ENCODE measurements at places on chromosomes 3 and 15.
A peak's percentile ranks its signal among the peaks of the same experiment; 100 is the strongest.

- no peak for DNase-seq
Measured at GRCh38 chr15:70853318-70853972, 512 bp downstream of the LARP6 start.

- DNase-seq: no peak
Measured at GRCh38 chr15:100307241-100308212, 34.2 kb downstream of the ADAMTS17 start.

- no peak for DNase-seq
Measured at GRCh38 chr3:114624047-114624445, 330.2 kb downstream of the TIGIT start.

GRCh38 chr3:186653080-186653707, 12.6 kb upstream of the HRG start:
- no peak for DNase-seq

GRCh38 chr3:66038726-66039589, at the start of gene MAGI1:
Gene MAGI1 (minus strand): TSS chr3:66038918. CDS start chr3:66038308, 610 bp downstream.
- no peak for DNase-seq

DNA sequence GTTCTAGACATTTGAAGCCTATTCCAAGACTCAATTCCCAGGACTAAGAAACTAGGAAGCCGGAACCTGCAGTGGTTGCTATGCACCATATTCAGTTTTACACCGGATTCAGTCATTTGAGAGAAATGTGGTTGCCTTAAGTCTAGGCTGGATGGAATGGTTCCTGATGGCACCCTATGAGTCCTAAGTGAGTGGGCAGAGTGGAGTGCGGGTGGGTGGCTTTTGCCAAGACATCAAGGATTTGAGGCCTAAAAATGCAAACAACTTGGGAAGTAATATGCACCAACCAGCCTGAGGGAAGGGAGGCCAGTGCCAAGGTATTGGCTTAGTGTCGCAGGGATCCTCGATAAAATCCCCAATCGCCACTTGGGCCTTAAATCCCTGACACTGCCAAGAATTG, 4.2 kb upstream of the CD276 start:
- no peak for DNase-seq

GRCh38 chr3:65617787-65618186, 420.9 kb downstream of the MAGI1 start:
- DNase-seq: no peak

DNA sequence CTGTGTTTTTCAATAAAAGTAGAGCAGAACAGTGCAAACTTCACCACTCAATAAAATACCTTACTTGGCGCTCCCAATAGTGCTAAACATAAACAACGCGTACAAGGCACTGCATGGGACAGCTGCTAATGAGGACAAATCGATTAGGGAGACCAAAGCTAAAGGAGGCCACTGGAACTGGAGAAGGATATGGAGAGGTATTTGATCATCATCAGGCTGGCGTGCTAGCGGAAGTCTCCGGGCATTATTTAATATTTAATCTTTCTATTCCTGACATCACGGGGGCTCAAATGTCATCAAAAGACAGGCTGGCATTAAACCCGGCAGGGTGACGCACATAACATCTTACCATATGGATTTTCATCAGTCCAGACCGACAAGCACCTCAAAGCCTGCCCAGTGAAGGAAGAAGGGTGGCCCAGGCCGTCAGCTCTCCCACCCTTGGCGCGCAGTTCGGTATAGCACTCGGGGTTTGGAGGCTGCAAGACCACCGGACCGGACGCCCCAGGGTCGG, 604 bp downstream of the CCPG1 start:
- no peak for DNase-seq

- peak; percentile 34 for DNase-seq
Measured at GRCh38 chr15:51681303-51681963, at the start of gene SCG3. Gene SCG3 (plus strand): TSS chr15:51681503. CDS start chr15:51681756, 253 bp downstream.

DNA sequence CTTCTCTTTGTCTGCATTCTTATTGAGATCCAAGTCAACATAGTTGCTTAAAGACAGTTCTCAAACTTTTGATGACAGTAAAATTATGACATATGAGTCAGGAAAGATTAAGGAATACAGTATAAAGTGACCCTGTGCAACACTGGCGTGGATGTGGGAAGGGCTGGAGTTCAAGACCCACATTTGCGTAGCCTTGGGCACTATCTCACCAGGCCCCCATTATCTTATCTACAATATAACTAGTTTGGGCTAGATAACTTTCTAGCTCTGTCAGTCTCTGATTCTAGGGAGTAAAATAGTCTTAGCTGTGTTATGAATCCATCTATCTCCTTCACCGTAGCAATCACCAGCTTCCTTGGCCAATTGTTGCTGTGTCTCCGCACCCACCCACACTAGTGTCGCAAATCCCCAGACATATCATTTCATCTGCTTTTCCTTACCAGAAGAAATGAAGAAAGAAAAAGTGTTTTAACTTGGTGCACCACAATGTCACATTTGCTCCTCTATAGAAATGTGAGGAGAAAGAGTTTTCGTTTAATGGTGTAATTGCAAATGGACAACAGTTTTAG, 14.9 kb upstream of the TM4SF4 start:
- DNase-seq: no peak

DNA sequence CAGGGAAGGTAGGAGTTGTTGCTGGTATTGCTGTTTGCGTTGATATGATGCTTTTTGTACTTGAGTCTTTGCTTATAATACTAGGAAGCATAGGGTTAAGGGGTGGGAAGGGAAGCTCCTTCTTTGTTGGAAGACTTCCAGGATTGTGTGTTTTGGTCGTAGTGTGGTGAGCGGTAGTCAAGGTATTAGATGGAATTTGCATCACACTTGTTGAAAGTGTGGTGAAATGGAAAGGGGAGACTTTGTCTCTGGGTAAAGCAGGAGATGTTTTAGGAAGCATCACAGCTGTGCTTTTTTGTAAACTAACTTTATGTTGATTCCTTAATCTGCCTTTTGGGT, 14.9 kb downstream of the IGSF10 start:
- DNase-seq: no peak

DNA sequence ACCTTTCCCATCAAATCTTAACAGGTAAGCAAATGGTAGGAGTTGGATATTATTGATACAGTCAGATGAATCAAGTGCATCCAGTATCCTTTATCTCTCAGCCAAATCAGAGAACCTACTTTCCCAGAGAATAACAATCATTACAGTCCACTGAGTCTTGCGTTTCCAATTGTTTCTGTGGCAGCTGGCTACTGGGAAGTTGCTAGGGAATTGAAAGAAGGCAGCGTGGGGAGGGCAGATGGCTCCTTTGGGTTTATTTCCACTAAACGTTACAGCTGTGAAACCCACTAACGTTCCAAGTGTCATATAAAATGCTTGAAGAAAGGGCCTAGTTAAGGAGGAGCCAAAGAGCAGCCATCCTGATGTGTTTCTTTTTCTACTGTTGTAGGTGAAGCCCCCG, 78.4 kb downstream of the WDR72 start:
- no peak for DNase-seq

DNA sequence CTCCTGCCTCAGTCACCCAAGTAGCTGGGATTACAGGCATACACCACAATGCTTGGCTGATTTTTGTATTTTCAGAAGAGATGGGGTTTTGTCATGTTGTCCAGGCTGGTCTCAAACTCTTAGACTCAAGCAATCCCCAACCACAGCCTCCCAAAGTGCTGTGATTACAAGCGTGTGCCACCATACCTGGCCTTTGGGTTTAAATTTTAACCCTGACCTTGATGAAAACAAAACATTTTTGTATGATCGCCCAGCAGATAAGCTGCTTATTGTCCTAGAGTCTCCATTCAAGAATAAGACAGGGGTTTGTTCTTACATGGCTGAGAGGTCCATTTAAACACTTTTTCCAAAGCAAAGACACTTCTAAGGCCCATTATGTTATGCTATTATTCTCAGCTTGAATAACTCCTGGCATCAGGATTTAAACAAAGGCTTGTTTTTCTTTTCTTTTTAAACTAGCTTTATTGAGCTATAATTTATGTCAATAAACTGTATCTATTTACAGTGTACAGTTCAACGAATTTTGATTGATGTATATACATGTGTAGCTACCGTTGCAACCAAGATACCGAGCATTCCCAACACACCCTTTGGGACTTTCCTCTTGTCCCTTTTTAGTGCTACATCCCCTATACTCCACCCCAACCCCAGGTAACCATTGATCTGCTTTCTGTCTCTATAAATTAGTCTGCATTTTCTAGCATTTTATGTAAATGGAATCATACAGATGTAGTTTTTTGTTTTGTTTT, 1.4 kb upstream of the MUC13 start:
- no peak for DNase-seq

DNA sequence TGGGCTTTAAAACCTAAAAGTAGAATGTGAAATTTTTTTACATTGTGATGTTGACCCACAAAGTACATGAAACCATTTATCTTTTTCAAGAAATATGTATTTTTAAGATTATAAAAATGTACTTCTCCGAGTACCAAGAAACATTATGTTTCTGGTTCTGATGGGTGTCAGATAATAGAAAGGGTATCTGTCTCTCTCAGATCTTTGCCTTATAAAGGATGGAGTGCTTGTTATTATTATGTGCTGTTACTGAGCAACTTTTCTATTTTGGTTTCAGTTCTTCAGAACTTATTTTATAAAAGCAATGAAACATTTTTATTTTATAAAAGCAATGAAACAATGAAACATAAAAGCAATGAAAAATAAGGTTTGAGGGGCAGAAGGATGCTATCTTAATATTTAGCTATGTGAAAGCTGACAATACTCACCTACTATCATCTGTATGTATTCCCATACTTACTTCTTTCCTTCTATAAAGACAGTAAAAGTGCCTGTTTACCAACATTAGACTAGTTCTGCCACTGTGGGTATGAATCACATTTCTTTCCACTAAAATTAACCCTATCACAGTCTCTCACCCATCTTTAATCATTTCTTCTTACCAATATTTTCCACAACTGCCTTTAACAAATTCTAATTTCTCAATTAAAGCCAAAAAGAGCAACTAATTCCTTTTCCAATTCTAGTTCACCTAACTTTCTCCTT, 540.7 kb upstream of the KCNMB2 start:
- no peak for DNase-seq

GRCh38 chr15:77611767-77612166, 20.9 kb downstream of the LINGO1 start:
- DNase-seq: no peak

DNA sequence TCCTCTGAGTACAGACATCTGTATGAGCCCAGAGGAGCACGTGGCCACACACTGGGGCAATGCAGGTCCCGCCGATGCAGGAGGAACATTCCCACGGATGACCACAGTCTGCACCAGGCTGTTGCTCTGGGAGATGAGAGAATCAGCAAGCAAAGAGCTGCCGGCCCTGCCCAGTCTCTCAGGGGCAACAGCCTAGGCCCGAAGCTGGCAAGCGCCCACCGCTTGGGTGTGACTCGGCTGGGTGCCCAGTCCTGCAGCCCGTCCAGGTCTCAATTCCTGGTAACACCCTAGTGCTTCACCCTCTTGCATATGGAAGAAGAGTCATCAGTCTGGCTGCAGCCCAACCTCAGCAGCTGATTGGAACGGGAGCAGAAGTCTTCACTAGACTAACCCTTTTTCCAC, 153.7 kb upstream of the HES1 start:
- no peak for DNase-seq

DNA sequence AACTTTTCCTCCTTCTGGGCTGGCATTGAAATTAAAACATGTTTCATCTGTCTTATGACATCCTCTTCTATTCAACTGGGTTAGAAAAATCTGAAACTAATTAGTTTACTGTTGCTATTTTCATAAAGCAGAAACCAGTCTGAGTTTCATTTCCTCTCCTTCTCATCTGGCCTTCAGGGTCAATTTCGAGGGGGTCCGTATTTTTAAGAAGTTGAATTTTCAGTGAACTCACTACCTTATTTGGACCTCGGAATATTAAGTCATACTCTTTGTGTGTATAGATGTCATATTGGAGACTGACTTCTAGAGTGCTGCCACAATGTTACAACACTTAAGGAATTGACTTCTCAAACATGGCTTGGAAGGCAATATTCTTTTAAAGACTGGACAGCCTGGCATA, 485.9 kb downstream of the SQOR start:
- no peak for DNase-seq

GRCh38 chr15:72532991-72533601, 59.0 kb downstream of the ARIH1 start:
- DNase-seq: no peak

GRCh38 chr15:33031324-33031821, 163.1 kb downstream of the FMN1 start:
- DNase-seq: no peak

DNA sequence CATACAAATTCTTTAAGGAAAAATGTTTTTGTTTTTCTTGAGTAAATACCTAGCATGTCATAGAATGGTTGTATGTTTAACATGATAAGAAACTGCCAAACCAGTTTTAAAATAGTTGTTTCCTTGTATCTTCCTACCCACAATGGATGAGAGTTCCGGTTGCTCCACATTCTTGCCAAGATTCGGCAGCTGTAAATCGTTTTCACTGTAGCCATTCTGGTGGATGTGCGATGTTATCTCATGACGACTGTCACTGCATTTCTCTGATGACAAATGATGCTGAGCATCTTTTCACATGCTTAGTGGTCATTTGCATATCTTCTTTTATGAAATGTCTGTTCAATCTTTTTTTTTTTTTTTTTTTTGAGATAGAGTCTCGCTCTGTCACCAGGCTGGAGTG, 36.6 kb upstream of the SH3GL3 start:
- no peak for DNase-seq

DNA sequence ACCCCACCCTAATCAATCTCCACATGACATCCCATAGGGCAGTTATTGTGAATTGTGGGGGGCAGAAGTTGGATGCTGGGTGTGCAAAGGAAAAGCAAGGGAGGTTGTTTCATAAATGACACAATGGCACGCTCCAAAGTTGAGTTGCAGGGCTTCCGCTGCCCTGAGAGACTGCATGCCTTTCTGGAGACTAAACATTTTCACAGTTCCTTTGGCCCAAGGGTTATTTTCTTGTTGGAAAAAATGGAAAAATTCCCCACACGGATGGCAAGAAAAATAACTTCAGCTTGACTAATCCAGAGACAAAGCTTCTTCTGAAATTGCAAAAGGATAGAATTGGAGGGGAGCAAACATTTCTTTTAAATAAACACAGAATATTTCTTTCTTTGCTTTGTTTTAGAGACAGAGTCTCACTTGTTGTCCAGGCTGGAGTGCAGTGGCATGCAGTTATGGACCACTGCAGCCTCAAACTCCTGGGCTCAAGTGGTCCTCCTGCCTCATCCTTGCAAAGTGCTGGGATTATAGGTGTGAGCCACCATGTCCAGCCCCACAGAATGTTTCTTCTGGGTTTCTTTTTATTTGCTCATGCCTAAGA, 19.1 kb upstream of the TPM1 start:
- DNase-seq: no peak

GRCh38 chr15:99282586-99282985, 31.3 kb downstream of the LRRC28 start:
- DNase-seq: no peak

DNA sequence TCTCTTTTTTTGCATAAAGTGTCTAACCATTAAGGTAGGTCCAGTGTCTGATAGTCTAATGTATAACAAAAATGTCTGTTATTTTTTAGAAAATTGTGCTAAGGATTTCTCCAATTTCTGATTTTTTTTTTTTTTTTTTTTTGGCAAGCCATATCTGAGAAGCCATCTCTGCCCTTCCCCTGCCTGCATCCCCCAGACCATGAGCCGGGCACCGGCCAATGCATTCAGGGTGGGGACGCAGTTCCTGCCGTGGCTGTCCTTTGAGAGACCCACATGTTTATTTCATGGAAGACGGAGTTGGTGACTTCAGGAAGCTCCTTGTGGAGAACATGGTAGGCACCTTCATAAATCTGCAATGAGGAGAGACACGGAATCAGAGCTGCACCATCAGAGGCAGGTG, 19.2 kb downstream of the ABTB1 start:
- DNase-seq: no peak

GRCh38 chr3:66703501-66703900, 202.7 kb upstream of the LRIG1 start:
- DNase-seq: no peak

- DNase-seq: no peak
Measured at GRCh38 chr3:98974442-98974841, 72.9 kb upstream of the DCBLD2 start.

Data from activated T-helper 1 cell treated with anti-CD3 and anti-CD28 coated beads, Interleukin-2, amount 50 U/mL, for 16 hours (primary cell).